ENCODE measurements at places on chromosomes 6 and 20.

GRCh38 chr20:56117350-56117749 lies 112.0 kb upstream of the CBLN4 start:
- no peak for DNase-seq

DNA sequence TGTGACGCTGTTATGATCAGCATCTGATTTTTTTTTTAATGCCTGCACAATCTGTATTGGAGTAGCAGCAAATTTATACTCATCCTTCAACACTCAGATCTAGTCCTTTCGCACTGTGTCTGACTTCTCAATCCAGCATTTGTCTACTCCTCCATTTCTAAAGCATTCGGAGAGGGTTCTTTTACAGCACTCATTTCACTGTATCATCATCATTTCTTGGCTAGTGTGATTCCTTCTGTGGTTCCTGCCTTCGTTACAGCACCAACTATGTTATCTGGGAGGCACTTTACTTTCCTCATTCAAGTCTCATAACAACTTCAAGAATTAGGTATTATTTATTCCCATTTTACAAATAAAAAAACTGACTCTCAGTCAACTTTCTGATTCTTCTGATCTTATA lies 18.0 kb downstream of the NUDT3 start:
- DNase-seq: no peak

DNA sequence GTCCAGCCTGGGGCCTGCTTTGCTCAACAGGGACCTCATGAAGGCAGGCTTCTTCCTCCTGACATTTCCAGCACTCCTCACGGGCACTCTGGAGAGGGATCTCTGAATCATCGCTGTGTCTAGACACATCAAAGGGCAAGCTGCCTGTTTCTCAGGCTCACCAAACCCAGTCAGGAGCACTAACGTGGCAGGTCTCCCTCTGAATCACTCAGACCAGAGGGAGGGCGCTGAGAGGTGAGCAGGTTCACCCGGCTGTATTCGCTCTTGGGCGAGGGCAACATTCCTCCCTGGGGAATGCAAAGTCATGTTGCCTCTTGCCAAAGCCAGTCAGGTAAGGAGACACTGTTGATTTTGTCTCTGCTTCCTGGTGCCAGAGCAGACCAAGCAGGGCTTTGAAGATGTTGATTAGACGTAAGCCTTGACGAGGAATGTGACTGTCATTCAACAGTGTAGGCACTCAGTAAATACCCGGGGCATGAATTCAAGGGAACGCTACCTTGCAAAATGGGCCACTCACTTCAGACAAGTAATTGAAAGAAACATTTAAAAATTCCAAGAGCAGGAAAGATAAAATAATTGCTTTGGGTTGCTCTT lies 50.1 kb downstream of the CYP24A1 start:
- DNase-seq: no peak

GRCh38 chr6:90385759-90386313 lies 89.2 kb upstream of the BACH2 start:
- DNase-seq: peak; percentile 62

- no peak for DNase-seq
These were observed 238.1 kb upstream of the HS3ST5 start for GRCh38 chr6:114580882-114581281.

- DNase-seq: no peak
These were observed 45.7 kb upstream of the TGM2 start for GRCh38 chr20:38210741-38211140.

- DNase-seq: no peak
These were observed 380.3 kb upstream of the JARID2 start for GRCh38 chr6:14865531-14866100.

DNA sequence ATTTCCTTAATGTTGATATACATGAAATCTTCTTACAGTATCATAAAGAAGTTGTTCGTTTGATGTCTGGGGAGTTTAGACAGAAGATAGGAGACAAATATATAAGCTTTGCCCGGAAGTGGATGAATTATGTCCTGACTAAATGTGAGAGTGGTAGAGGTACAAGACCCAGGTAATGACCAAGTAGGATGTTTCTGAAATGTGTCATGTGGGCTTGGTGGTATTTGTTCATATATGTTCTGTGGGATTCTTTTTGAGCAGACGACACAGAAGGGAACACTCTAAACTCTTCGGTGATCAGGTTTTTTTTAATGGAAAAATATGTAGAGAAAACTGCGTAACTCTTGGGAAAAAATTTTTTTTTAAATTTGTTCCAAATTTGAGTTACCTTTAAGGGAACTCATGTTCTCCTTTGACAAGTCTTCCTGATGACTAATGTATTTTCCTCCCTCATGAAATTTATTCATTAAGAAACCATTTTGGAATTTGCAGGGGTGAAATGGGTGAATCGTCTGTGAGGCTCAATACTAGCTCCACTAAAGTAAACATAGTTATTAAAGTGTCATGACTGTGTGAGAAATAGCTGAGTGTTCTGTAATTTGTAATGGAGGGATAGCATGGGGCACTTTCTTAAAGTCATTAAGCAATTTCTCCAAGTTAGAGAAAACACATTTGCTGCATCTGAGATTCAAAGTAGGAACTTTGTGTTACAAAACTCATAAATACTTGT lies 100.6 kb downstream of the MAP3K4 start:
- no peak for DNase-seq

DNA sequence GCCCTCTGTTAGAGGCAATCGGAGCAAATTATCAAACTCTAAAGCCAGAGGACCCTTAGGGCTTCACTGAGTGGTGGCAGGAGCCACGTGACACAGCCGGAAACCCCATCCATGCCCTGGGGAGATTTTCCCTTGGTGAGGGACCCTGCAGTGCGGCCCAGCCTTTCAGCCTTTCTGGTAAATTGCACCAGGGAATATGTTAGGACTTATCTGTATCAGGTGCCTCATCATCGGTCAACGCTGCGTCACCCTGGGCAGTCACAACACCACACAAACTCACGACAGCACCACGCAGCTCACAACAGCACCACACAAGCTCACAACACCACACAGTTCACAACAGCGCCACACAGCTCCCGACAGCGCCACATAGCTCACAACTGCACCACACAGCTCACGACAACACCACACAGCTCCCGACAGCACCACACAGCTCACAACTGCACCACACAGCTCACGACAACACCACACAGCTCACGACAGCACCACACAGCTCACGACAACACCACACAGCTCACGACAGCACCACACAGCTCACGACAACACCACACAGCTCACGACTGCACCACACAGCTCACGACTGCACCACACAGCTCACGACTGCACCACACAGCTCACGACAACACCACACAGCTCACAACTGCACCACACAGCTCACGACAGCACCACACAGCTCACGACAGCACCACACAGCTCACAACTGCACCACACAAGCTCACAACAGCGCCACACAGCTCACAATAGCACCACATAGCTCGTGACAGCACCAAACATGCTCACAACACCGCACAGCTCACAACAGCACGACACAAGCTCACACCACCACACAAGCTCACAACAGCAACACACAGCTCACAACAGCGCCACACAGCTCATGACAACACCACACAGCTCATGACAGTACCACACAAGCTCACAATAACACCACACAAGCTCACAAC lies 199.0 kb downstream of the DLL1 start:
- DNase-seq: no peak

GRCh38 chr6:117306227-117306790 lies 41.0 kb downstream of the VGLL2 start:
- no peak for DNase-seq

- no peak for DNase-seq
These were observed 149.2 kb upstream of the PRDM1 start for GRCh38 chr6:105936972-105937371.

- DNase-seq: no peak
These were observed 193.9 kb downstream of the ZNF217 start for GRCh38 chr20:53399592-53400335.

- peak; percentile 44 for DNase-seq
These were observed 126.9 kb downstream of the KCNQ5 start for GRCh38 chr6:72748759-72749158.

GRCh38 chr20:6959900-6960312 lies 192.4 kb downstream of the BMP2 start:
- no peak for DNase-seq

DNA sequence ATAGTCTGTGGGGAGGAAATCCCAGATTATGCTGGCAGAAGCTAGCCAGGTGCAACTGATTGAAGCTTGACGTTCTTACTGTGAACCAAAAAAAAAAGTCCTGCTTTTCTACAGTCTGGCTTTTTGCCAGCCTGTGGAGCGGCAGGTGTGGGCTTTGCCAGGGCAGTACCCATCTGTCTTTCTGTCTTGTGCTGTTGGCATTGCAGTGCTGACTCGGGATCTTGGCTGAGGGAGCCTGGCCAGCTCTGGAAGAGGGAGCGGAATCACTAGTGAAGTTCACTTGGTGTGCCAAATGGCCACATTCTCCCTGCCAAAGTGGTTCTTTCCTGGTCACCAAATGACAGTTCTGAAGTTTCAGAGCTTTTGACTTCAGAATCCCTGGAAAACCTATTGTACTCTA lies 5.0 kb downstream of the KIF3B start:
- no peak for DNase-seq

DNA sequence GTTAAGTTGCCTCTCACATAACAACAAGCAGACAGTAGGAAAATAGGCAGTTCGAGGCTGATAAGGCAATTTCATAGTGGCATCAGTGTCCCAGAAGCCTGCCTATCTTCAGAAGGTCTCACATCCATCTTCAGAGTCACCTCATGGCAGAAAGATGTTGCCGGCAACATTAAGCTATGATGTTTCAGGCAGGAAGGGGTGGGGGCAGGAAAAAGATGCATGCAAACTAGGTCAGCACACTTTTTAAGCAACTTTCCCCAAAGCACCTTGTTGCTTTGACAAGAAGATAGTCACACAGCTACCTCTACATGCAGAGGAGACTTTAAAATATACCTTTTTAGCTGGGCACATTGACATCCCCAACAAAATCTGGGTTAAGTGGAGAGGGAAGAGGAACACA lies 43.2 kb upstream of the SMIM8 start:
- DNase-seq: no peak

- no peak for DNase-seq
These were observed 78.4 kb upstream of the HS3ST5 start for GRCh38 chr6:114421199-114421598.

DNA sequence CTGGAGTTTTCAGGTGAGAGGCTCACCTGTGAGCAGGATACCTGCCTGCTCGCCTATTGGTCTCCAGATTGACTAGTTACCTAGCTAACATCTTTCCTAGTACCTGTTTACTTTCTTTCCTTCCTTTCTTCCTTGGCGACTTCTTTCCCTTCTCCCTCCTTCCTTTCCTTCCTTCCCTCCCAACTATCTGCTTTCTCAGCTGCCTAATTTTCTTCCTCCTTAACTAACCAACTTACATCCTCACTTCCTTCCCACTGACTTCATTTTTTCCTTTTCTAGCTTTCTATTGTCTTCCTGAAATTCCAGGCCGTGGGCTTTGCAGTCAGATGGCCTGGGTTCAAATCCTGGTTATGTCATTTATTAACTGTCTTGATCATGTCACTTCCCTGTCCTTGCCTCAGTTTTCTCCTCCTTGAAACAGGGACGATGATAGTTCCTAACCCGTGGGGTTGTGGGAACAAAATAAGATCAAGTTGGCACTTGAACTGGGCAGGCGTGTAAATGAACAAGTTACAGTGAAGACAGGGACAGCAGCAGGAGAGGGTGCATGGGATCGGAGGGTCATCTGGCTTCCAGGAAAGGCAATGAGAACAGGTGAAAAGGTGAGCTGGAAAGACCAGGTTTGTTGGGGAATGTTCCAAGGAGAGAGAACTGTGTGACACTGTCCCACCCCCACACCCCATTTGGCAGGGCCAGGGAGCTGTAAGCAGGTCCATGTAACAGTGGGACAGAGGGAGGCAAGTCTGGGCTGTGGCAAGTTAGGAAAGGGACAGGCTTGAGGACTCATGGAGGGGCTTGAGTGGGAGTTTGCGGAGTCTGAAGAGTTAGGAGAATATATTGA lies 540 bp downstream of the SGK2 start:
- no peak for DNase-seq

- DNase-seq: peak; percentile 9
These were observed 624 bp upstream of the NPEPL1 start for GRCh38 chr20:58691773-58692578.

GRCh38 chr20:53874104-53874503 lies 196.3 kb downstream of the BCAS1 start:
- no peak for DNase-seq

- no peak for DNase-seq
These were observed 66.3 kb upstream of the FBXL4 start for GRCh38 chr6:99014061-99014460.

DNA sequence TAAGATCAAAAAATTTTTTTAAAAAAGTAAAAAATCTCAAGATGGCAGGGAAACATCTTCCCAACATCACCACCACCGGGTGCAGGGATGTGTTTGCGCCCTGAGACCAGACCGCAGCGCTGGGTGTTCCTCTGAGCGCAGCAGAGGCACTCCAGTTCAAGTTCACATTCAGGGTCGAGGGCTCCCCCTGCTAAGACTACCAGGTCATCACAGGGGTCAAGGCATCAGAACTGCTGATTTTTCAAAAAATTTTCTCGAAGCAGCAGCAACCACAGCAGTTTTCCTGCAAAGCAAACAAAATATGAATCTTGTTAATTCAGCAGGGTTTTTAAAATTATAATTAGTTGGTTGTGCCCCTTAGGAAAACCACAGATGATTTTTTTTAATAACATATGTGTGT lies 83.1 kb downstream of the MYLK4 start:
- DNase-seq: no peak

- DNase-seq: no peak
These were observed 76.3 kb downstream of the MTFR2 start for GRCh38 chr6:136173519-136174507.
